ENCODE measurements at places on chromosomes 7 and 10.

GRCh38 chr7:132815696-132816311, 239.5 kb upstream of the PLXNA4 start:
- no peak for DNase-seq
- no peak overlapping the region for H3K4me3 ChIP-seq
- no peaks in the 10 kb centered on the region for H3K36me3 ChIP-seq
- H3K27ac ChIP-seq, result no peak overlapping the region

GRCh38 chr7:44782460-44782859, 14.0 kb upstream of the PPIA start:
- H3K4me3 ChIP-seq, result no peak overlapping the region
- DNase-seq, result no peak
- H3K36me3 ChIP-seq, result no peaks in the 10 kb centered on the region
- no peaks in the 10 kb centered on the region for H3K4me1 ChIP-seq
- no peaks in the 10 kb centered on the region for H3K27me3 ChIP-seq

DNA sequence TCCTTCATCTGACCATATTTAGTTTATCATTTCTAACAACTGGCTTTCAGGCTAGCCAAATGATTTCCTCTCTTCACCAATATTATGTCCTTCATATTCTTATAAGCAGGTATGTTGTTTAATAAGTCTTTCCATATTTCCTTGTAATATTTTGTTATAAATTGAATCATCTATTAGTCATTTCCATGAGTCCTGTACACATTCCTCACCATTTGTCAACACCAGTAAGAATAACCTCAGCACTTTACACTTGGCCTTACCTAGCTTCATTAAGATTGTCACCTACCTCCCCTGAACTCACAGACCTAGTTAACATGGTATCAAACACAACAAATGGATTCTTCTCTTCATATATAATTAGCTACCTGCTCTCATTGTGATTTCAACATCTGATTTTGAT, 282.3 kb downstream of the SEMA3D start:
- H3K27me3 ChIP-seq, result no peaks in the 10 kb centered on the region
- H3K4me3 ChIP-seq, result no peak overlapping the region
- no peaks in the 10 kb centered on the region for H3K36me3 ChIP-seq
- no peak for DNase-seq

DNA sequence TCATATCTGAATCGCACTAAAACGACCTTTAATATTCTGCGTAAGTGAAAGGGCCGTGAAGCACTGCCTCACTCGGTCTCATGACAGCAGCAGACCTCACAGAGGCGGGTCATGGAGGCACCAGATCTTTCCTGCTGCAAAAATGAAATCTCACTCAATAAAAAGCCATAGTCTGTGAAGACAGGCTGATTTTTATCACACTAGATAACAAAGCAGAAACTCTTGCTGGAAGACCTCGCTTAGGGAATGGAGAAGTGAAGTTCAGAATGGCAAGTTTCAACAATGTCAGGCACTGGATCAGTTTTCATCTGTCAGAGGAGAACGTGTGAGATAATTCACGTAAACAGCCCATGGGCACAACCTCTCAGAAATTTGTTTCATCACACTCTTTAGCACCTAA, 8.0 kb downstream of the SEPHS1 start:
- H3K4me3 ChIP-seq, result no peak overlapping the region
- H3K27me3 ChIP-seq, result no peaks in the 10 kb centered on the region
- H3K36me3 ChIP-seq, result peaks cover 29% of the 10 kb centered on the region
- no peak for DNase-seq

GRCh38 chr10:17062955-17063484, 66.6 kb downstream of the CUBN start:
- H3K27ac ChIP-seq, result no peak overlapping the region
- no peak overlapping the region for H3K4me3 ChIP-seq
- H3K4me1 ChIP-seq, result no peaks in the 10 kb centered on the region
- H3K27me3 ChIP-seq, result no peaks in the 10 kb centered on the region

GRCh38 chr10:132875435-132875834, 66.9 kb downstream of the CFAP46 start:
- H3K4me1 ChIP-seq, result peaks cover 8% of the 10 kb centered on the region
- no peaks in the 10 kb centered on the region for H3K27me3 ChIP-seq
- DNase-seq, result no peak
- no peaks in the 10 kb centered on the region for H3K36me3 ChIP-seq
- no peak overlapping the region for H3K27ac ChIP-seq

GRCh38 chr7:17401791-17402627, 103.6 kb downstream of the AHR start:
- no peaks in the 10 kb centered on the region for H3K27me3 ChIP-seq
- H3K4me3 ChIP-seq, result no peak overlapping the region
- no peaks in the 10 kb centered on the region for H3K36me3 ChIP-seq
- no peaks in the 10 kb centered on the region for H3K4me1 ChIP-seq

DNA sequence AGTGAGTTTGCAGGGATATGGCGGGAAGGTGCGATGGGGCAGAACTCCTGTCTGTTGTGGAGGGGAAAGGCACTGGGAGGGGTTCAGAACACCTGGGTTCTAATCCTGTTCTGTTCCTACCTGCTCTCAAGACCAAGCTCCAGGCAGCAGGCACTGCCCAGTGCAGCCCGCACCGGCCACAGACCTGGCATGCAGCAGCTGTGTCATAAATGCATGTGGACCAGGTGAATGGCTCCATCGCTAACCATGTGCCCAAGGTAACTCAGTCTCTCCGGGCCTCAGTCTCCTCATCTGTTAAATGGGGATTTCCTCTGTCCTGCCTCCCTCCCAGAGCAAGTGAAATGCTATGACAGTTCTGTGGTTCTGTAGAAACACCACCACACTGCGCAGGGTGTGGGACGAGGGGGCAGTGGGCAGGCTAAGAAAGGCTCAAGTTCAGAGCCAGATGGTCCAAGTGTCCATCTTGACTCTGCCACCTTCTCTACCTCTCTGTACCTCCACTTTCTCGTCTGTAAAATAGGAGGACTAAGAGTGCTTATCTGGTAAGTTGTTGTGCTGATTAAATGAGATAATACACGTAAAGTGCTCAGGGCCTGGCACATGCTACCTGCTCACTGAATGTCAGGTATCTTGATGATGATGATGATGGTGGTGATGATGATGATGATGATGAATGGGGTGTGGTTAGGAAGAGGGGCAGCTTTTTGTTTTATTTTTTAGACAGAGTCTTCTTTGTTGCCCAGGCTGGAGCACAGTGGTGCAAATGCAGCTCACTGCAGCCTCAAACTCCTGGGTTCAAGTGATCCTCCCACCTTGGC, 22.9 kb downstream of the ATP6V1F start:
- no peak for DNase-seq
- no peaks in the 10 kb centered on the region for H3K36me3 ChIP-seq
- no peak overlapping the region for H3K27ac ChIP-seq
- H3K27me3 ChIP-seq, result no peaks in the 10 kb centered on the region
- H3K4me1 ChIP-seq, result peaks cover 8% of the 10 kb centered on the region

- DNase-seq, result no peak
- peaks cover 6% of the 10 kb centered on the region for H3K36me3 ChIP-seq
- no peaks in the 10 kb centered on the region for H3K27me3 ChIP-seq
Measured at GRCh38 chr7:140348161-140348849, 50.0 kb downstream of the SLC37A3 start.
